Fibroblast of mammary gland (primary cell): ENCODE measurements at places on chromosomes 13 and 19.

- DNase-seq: peak; percentile 8
Observed at GRCh38 chr13:68304286-68304893, 1074.3 kb upstream of the PCDH9 start.

DNA sequence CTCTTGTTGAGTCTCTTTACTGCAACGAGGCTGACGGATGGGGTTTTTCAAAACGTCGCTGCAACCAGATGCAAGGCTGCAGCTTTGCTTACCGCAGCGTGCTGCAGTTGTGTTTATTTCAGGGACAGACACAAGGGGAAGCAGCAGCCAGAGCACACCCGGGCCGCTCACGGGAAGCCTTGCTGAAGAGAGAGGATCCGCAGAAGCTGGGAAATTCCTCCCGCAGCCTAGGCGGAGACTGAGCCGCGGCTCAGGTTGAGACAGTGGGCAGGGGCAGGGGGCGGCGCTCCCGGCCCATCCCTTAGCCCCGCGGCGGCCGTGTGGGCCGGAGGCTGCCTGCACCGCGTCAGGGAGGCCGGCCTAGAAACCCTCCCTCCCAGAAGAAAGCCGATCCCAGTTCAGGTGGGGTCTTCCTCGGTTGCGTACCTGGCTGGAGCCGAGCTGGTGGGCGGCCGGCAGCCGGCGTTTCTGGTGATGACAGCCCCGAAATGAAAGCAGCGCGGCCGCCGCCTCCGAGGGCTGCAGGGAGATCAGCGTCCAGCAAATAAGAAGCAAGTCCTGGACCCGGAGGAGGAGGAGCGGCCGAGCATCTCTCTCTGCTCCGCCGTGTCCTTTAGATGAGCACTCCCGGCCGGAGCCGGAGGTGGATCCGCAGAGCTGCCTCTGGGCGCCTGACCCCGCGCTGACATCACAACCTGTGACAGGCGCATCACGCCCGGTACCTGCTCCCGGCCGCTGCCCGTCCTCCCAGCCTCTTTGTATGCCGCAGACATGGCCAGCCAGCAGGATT lies at the start of gene FRY:
Gene FRY, plus strand, starts transcription at position 750 of the 790 bp plus-strand sequence. Its CDS starts 22 bp downstream, at position 772.
- DNase-seq: peak; percentile 53

GRCh38 chr19:58555920-58556621 lies 1.2 kb upstream of the CHMP2A start:
- DNase-seq: no peak

GRCh38 chr13:97573011-97573410 lies 139.0 kb downstream of the RAP2A start:
- DNase-seq: peak; percentile 45

DNA sequence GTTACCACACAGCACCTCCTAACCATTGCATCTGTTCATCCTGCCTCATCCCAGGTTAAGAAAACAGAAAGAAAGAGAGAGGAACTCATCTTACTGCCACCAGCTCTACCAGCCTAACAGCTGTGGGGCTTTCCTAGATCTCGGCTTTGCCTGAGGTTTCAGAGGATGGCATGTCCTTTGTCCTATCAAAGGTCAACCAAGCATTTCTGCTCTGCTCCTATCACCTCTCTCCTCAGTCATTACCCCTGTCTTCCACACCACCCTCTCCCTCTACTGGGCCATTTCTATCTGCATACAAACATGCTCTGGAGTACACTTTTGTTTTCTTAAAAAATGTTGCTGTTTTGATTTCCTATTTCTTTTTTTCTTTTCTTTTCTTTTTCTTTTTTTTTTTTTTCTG lies 393.3 kb downstream of the IRS2 start:
- no peak for DNase-seq

DNA sequence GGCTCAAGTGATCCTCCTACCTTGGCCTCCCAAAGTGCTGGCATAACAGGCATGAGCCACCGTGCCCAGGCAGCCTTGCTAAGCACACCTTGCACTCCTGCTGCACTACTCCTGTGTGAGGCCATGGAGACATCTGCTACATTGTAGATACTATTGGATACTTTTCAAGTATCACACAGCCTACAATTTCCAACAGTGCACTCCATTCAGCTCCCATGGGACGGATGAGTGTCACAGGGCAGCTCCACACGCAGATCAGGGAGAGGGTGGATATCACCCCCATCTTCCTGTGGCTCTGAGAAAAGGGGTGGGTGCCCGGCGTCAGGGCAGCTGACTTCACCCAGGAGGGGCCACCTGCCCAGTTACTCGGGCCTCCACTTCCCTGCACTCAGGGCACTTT lies 39.1 kb upstream of the CCNE1 start:
- no peak for DNase-seq

GRCh38 chr13:52845334-52845761 lies 3.1 kb downstream of the PCDH8 start:
- DNase-seq: no peak

- peak; percentile 74 for DNase-seq
Observed at GRCh38 chr19:15264061-15264932, 32.0 kb upstream of the EPHX3 start.

DNA sequence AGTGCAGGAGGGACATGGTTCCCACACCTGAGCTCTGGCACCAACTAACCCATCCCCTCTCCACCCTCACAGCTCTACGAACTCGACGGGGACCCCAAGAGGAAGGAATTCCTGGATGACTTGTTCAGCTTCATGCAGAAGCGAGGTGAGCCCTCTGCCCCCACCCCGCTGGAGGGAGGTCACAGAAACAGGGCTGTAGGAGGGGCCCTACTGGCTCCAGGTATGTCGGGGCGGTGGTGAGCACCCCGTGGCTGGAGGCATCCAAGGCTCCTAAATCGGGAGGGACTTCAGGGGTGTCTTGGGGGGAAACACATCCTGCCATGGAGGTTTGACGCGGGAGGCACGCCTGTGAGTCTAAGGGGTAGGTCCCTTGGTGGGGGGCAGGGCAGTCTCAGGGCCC lies 24.1 kb upstream of the WDR18 start:
- DNase-seq: no peak

DNA sequence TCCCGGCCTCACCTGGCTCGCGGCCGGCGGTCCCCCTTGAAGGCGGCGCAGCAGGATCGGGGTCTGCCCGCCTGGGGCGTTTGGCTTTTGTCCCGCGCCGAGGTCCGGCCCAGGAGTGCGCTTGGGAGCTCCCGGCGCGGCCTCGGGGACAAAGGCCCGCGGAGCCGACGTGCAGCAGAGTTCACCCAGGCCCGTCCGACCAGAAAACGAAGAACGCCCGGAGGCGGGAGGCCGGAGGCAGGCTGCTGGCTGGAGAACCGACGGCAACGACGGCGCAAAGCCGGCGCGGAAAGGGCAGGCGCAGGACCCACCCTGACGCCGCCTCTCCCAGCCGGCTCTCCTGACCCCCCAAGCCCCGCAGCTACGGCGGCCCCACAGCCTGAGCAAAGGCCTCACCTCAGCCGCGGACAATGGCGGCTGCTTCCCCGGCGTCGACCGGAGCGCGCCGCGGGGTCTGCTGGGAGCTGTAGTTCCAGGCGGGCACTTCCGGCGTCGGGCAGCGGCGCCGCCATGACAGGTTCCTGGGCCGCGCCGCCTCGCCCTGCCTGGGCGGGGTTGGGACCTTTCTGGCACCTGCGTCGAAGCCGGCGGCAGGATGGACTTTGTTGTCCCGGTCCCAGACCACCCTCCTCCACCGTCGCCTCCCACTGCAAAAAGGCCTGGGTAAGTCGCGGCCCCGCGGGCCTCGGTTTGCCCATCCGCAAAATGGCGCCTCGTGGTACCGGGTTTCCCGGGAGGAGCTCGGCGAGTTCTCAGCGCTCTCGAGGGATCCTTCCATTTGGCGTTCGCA lies at the start of gene ZNF606:
Gene ZNF606, minus strand, starts transcription at position 437 of the 790 bp plus-strand sequence. CDS start 1,501 bp downstream, outside the sequence.
- peak; percentile 81 for DNase-seq

GRCh38 chr19:55116232-55116858 lies 1.1 kb downstream of the PPP1R12C start:
- peak; percentile 63 for DNase-seq

DNA sequence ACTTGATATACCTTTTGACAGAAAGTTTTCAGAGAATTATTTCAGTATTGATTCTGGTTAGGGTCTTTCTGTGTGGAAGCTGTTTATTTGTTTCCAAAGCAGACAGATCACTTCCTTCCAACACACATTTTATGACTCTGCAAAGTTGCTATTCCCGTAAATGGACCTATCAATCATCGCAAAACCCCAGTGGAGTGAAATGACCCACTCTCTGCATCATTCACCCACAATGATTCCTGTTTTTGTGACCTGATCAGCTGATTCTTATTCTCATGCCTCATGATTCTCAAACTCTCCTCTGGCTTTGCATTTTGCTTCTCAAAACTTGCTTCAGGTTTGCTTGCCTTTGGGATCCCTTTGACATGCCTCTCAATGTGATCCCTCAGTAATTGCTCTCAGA lies 453.7 kb downstream of the PCDH17 start:
- no peak for DNase-seq
